LHCN-M2 (cell line): ENCODE measurements at places on chromosomes 6 and 20. TPM values are rescaled to one million over a fixed set of nuclear protein-coding genes. Genes with fewer than 3 reads are reported as not detected.

- peak; percentile 90 for DNase-seq
These were observed 8.6 kb upstream of the HECA start for GRCh38 chr6:139126255-139126654.

DNA sequence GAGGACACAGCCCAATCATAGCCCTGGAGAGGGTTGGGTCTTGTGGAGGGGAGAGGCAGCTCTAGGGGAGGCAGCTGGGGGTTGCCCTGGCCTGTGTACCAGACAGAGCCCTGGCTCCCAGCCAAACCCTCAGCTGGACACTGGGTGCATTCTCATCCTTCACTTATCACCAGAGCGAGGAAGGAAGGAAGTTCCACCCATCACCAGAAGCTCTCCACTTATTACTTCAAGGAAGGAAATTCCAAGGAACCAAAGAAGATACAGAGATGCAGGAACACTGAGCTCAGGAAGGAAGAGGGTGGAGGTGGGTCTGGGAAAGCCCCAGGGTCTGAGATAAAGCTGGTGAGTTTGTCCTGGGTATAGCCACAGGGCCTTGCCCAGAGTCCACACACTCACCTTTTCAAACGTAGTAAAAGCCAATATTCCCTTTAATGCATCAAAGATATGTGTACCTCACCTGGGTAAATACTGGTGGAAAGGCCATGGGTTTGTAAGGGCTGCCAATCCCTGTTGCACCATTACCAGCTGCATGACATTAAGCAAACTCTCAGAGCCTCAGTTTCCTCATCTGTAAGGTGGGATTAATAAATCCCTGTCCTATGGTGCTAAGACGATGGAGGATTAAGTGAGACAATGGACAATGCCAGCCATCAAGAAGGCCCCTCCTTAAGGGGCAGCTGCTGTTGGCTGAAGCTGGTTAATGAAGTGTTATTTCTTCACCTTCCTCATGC lies 109.7 kb upstream of the NAA20 start:
- DNase-seq = no peak

GRCh38 chr6:24492475-24492874 lies 2.3 kb upstream of the ALDH5A1 start:
- DNase-seq = no peak

DNA sequence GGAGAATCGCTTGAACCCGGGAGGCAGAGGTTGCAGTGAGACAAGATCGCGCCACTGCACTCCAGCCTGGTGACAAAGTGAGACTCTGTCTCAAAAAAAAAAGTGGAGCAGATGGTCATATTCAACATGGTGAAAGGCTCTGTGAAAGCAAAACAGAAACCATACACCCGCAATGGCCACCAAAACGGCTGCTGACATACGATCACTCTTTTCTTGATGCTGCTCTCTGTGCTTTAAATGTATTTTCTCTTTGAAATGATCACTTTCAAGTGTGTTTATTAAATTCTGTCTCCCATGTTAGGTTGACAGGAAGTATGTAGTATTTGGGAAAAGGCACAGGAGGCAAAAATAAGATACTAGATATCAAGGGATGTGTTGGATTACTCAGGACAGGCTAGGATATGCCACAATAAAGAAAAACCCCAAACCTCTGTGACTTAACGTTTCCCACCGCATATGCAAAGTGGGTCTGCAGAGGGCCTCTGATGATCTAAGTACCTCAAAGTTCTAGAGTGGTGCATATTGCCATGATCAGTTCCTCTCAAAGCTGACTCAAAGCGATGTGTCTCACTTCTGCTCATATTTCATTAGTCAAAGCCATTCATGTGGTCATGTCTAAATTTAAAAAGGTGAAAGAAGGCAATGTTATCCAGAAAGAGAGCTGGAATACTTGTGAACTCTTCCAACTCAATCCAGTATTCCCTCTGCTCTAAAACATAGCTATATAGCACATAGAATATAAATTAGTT lies 155.1 kb upstream of the SOX4 start:
- peak; percentile 32 for DNase-seq

GRCh38 chr6:143528164-143528811 lies 16.8 kb upstream of the FUCA2 start:
- no peak for DNase-seq

- DNase-seq = no peak
These were observed 25.0 kb upstream of the CDKAL1 start for GRCh38 chr6:20509212-20509611.

DNA sequence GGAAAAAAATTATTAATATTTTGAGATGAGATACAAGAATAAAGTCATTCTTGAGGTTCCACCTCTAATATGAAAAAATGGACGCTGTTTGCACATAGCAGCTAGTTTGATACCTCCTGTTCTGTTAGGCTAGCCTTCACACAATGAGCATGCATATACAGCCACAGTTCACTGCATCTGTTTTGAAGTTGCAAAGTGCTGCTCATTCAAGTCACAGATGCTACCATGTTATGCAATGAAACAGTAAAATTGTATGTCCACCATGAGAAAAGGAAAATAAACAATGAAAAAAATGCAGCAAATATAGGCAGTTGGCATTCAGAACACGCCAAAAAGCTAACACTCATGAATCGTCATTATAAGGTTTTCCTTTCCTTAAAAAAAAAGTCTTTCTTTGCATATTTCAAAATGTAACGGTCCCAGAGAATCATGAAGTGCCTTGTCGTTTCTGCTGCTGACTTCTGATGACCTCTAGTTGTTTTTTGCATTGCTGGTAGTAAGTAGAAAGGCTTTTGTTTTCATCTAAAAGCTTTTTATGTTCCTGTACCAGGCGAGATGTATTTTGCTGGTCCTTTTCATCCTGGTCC lies 70.7 kb downstream of the MAP3K7 start:
- no peak for DNase-seq

DNA sequence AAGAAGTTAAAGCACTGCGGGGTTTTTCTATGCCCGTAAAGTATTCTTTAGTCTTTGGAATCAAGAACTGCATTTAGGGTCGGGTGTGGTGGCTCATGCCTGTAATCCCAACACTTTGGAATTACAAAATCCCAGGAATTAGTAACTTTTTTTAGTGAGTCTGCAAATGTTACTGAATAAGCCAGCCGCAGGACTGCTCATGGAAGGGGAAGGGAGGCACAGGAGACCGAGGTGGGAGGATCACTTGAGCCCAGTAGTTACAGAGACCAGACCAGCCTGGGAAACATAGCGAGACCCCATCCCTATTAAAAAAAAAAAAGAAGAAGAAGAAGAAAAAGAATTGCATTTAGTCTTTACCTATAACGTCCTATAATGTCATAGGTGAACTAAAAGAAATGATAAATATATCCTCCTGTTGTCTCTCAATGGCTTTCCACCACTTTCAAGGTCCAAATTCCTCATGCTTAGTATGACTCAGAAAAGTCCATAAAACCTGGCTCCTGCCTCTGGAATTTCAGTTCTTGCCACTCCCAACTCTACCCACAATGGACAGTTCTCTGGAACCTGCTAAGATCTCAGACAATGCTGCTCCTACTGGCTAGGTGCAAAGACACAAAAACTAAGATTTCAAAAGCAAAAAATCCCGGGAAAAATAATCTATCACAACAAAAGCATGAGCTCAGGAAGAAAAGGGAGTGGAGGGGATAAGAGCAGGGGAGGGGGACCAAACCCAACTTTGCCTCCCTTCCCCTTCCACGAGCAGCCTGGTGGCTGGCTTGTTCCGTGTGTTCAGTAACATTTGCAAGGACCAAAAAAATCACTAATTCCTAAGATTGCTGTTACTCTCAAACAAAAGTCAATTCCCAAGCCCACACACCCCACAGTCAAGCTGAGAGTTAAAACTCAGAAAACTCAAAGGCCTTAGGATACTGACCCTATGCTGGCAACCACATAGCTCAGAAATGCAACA lies 39.0 kb downstream of the B4GALT5 start:
- peak; percentile 58 for DNase-seq

DNA sequence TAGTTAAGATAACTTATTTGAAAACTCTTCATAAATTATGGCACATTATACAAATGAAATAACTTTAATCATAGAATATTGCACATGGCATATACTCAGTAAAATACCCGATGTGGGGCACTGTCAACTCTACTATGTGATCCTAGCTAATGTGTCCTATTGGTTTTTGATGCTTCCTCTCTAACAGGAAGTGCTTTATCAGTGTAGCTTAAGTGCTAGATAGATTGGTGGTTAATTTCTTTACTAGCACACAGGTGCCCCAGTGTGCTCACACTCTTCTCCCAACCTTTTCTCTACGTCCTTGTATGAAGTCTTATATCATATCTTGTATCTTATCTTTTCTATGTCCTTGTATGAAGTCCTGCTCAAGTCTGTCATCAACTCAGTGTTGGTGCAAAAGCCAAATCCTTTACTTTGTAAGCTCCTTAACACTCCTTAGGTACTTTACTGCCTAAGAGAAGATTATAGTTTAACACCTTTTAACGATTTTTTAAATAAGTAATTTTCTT lies 358.9 kb downstream of the CENPW start:
- no peak for DNase-seq

- no peak for DNase-seq
These were observed 33.9 kb downstream of the PSMG4 start for GRCh38 chr6:3292431-3293197.

DNA sequence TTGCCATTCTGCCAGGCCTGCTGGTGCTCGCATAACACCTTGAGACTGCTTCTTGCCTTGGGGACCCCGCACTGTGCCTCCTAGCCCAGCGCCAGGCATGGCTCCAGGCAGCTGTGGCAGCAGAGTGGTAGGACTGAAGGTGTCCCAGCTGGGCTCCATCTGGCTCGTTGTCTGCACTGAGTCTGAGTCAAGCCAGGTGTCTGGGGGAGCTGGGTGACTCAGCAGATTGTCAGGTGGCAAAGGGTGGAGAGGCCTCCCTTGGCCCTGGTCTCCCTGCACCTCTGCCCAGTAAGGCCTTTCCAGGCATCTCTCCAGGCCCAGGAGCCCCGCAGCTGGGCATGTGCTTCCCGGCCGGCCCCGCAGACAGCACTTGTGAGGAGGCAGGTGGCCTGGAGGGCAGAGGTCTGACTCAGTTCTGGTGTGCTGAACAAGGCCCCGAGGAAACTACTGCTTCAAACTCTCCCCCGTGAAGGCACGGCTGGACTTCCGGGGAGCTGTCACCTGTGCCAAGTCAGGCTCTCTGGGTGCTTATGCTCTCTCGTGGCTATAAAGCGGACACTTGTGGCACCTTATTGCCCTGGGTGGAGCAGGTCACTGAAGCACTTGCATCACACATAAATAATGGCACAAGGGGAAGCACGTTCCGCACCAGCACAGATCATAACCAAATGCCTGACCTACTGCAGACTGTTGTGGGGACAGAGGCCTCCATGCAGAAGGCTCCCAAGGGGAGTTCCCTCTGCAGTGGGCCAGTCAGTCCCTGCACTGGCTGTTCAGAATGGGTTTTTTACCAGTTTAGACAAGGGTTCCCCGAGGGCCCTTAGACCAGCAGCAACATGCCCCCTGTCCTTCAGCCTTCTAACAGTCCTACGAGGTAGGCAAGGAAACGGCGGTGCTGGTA lies 27.5 kb downstream of the FOXC1 start:
- DNase-seq = no peak

DNA sequence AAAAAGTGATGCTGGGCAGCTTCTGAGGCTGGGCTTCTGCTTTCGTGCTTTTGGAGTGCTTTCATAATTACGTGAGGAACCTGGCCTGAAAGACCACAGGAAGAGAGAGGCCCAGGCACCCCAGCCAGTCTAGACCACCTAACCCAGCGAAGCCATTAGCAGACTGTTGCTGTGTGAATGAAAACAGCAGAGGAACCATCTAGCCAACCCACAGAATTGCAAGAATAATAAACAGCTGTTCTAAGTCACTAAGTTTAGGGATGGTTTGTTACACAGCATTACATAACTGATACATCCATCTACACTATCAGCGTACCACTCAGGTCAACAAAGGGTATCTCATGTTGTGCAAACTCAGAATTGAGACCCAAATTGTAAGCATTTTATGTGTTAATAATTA lies 34.5 kb downstream of the FGD2 start:
- no peak for DNase-seq

DNA sequence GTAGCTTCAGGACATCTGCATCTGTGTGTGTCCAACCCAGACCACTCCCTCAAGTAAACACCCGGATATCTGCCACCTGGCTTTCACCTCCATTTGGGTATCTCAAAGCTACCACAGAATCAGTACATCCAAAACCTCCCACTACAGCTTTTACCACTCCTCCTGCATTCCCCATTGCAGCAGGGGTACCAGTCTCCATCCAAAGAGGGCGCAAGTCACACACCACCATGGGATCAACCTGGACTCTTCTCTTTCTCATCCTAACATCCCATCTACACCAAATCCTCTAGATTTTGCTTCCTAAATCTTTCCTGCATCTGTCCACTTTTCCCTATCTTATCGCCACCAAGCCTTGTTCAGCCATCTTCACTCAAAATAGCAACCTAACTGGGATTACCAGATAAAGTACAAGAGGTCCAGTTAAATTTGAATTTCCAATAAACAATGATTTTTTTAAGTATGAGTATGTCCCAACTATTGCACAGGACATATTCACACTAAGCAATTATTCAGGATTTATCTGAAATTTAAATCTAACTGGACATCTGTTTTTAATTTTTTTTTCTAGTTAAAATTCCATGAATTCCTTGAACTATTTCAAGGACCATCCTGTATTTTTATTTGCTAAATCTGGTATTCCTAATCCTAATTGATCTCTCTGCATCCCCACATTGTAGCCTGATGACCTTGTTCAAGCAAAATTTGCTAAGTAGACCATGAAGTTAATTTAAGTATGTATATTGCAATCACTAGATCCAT lies 164.3 kb upstream of the MLN start:
- no peak for DNase-seq

DNA sequence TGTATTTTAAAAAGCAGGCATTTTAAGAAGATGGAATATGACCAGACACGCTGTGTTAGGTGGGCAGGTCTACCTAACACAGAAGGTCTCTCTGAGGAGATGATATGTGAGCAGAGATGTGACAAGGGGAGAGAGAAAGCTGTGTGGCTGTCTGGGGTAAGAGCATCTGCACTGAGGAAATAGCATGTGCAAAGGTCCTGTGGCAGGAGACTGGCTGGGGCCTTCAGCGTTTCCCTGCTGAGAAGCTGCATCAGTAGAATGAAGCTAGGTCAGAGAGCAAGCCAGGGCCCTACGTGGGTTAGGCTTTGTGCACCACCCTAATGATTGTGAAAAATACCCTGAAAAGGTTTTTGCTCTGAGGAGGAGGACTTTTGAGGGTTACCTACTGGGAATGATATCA lies 87.0 kb downstream of the TXNDC5 start:
- no peak for DNase-seq

The HLA-DOB gene
- total RNA-seq = not detected in 2 replicates

The RHAG gene
- not detected in 2 replicates for total RNA-seq

The THBD gene
- total RNA-seq = 16.8 and 17.4 TPM in 2 replicates

The CST4 gene
- total RNA-seq = not detected in 2 replicates

The FOXS1 gene
- total RNA-seq = not detected in 2 replicates
